ENCODE measurements at places on chromosomes 5 and 9.

- DNase-seq = no peak
Measured at GRCh38 chr5:150753463-150753862, 5.4 kb downstream of the DCTN4 start.

DNA sequence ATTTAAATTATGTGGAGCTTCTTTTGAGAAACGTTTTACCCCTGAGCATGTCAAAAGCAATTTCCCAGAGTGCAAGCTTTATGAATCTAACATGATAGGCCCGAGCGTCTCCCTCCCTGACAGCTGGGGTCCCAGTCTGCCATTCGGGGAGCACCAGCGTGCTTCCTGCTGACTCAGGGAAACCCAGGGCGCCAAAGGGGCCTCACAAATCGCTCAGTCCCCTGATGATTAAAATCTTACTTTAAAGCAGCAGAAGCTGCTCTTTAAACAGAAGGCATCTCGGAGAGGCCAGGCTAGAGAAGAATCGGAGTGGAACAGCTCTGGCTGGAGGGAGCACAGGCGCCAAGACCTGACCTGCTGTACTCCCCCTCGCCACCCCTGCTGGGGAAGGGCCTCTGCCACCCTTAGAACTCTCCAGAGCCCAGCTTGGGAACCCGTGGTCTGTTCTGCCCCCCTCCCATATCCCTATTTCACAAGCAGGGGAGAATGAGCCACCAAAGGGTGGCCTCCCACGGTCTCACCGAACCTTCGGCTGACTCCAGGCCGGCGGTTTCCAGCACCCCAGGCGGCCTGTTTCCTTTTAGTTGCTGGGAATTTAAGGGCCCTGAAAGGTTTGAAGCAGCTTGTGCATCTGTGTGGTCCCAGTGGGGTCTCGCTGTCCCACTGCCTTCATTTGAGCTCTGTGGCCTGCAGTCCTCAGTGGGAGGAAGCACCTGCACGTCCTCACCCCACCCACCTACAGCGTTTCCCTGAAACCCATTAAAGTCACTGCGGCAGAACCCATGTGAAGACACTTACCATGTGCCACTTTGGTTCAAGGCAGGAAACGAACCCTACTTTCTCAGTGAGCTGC, 147.6 kb downstream of the COL23A1 start:
- no peak for DNase-seq

DNA sequence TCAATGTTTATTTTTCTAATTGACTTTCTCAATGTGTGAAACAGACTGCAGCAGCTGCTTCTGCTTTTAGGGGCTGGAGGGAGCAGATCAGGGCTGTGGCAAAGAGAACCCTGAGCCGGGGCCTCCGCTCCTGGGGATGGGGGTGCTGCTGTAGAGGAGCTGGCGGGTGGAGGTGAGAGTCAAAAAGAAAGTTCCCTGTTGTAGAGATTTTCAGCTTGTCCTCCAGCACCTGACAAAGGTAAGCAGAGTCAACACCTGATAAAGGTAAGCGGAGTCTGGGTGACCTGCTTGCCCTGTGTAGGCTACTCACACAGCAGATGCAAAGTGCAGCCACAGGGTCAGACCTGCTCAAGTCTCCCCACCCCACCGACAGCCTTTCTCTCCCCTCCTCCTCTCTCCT, 252.4 kb upstream of the IRX1 start:
- no peak for DNase-seq

GRCh38 chr5:179275941-179276837, 69.1 kb downstream of the ADAMTS2 start:
- DNase-seq = no peak

- DNase-seq = no peak
Measured at GRCh38 chr5:39020458-39020857, 53.7 kb downstream of the RICTOR start.

GRCh38 chr5:169950333-169950732, 30.0 kb downstream of the INSYN2B start:
- no peak for DNase-seq

- no peak for DNase-seq
Measured at GRCh38 chr5:149424371-149425315, 45.6 kb upstream of the IL17B start.

GRCh38 chr5:77620405-77620804, 18.1 kb downstream of the OTP start:
- no peak for DNase-seq

GRCh38 chr9:118650417-118650816, 718.8 kb downstream of the BRINP1 start:
- DNase-seq = no peak

DNA sequence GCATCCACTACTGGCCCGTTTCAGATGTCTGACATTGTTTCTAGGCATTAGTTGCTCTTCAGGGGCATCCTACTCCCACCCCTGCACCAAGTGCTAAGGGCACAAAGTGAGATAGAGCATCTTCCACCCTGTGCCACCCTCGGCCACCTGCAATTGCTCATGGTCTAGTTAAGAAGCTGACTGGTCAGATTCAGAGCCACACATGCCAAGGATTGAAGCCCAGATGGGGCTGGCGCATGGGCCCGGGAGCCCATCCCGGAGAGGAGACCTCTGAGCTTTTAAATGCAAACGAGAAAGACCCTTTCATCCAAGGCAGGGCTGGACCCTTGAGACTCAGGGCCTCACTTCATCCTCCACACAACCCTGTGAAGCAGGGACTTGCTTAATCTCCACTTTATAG, 28.5 kb downstream of the HRH2 start:
- DNase-seq = no peak

DNA sequence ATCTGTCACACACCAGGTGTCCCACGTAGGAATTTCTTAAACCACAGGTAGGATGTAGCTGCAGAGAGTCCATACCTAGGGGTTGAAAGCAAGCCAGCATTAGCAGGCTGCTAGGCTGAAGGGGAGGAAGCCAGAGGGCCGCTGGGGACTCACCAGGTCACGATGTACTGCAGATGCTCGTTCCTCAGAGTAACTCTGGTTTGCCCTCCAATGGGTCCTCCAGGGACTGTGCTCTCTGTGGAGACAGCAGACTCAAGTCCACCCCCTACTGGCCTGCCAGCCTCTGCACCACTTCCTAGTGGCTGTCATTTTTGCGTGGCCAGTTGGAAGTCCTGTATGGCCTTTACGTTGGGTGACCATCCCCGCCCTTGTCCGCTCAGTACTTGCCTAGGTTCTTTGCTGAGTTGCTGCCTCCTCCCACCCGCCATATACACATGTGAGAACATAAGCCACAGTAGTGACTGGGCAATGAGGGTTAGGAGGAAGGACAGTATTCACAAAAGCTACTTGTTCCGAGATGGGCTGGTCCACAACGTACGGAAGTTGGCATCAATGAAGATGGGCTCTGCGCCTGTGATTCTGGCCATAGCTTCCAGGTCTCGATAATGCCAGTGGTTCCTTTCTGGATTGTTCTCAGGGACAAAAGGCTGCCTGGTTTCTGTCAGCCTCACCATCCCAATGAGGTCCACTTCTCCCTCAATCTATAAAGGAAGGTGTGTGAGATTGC, 4.1 kb downstream of the RPL7A start:
- no peak for DNase-seq

- DNase-seq = no peak
Measured at GRCh38 chr5:150490296-150490669, 17.6 kb upstream of the NDST1 start.

GRCh38 chr9:68577774-68578591, 37.3 kb upstream of the TMEM252 start:
- DNase-seq = no peak

DNA sequence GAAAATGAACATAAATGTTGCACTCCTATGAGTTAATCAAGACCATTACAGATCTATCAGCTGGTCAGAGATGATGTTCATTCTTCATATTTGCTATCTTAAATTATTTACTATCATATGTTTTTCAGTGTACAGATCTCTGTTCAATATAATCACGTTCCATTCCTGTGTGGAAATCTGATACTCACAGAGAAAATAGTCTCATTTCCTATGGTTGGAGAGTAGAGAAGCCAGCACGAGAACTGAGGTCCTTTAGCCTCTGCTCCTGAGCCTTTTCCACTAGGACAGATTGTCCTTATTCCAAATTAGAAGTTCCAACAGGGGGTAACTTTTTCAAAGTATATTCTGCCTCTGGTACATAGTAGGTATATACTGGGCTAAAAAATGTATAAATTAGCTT, 29.2 kb downstream of the UGCG start:
- DNase-seq = no peak

DNA sequence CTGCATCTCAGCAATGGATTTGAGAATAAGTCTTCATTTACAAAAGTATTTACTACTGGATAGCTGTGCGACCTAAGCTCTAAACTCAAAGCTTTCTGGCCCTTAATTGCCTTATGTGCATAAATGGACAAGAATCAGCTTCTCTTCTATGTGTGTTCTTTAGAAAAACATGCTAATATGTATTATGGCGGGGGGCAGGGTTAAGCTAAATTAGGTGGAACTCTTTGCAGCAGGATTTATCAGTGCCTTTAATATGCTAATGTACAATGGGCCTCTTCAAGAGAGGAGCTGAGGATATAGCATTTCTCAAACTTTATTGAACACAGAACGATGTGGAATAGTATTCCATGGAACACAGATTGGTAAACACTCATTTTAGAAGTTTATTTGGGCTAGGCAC, 10.0 kb upstream of the NIPAL4 start:
- no peak for DNase-seq

GRCh38 chr9:125585503-125586171, 121.4 kb downstream of the MAPKAP1 start:
- no peak for DNase-seq

DNA sequence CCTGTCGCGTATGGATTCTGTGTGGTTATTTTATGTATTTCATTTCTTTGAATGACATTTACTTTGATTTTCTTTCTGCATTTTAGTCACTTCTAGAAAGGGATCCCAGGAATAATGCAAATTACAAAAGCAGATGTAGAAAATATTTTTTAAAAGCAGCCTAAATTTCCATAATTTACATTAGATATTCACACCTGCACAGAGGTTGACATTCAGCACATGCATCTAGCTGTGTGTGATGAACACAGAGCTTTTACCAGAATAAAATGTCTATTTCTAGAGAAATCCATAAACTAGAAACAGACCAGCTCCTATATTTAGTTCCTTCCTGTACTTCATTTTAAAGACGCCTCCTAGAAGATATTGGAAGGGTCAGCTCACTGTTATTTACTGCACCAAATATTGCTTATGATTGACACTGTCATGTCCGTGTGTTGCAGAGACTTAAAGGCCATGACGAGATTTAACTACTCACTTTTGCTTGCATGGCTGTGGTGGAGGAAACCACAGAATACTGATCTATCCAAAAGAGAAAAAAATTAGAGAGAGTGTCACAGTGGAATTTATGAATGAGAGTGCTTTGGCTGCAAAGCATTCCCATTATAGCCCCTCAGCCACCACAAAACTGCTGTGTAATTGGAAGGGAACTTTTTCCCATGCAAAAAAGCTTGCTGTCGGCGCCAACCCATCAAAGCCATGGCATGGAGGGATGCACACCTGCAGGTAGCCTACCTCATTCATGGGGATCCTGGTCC, 58.1 kb downstream of the EBF1 start:
- no peak for DNase-seq

GRCh38 chr5:96329886-96330529, 103.0 kb downstream of the PCSK1 start:
- DNase-seq = no peak

DNA sequence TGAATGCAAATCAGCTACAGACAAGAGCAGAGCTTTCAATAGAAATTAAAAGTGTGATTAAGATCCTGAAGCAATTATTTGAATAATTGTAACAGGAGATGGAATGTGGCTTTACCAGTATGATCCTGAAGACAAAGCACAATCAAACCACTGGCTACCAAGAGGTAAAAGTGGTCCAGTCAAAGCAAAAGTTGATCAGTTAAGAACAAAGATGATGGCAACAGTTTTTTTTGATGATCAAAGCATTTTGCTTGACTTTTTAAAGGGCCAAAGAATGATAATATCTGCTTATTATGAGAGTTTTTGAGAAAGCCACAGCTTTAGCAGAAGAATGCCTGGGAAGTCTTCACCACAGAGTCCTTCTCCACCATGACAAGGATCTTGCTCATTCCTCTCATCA, 409.2 kb downstream of the CSNK1G3 start:
- DNase-seq = no peak

GRCh38 chr5:160395111-160395510, 4.7 kb downstream of the FAM200C start:
- no peak for DNase-seq

DNA sequence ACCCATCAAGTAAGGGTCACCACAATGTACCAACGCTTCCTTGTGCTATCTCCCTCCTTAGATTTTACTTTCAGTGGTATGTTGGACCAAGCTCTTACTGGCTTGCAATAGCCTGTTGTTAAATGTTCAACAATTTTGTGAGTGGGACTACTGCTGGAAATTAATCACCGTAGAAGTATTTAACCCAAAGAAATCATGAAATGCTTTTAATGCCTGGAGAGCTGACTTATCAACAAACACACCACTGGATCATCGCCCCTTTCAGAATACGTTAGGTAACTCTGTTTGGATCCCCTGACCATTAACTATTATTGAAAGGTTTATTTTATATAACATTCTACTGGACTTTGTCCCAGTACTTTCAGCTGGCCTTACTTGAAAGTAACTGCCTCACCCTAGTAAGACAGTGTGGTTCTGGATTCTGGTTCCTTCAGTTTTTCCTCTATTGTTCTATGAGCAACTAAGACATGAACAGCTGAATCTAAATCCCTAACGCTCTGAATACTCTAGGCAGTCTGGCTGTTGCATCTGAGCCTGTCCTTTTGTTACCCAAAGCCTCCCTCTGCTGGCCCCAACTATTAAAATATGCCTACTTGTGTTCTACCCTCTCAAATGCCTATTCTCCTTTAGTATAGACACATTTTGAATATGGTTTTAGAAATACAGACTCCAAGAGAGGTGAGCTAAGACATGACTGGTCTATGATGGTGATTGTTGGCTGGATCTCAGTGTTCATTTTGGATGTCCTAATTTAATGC, 1203.4 kb upstream of the DMAC1 start:
- DNase-seq = no peak

DNA sequence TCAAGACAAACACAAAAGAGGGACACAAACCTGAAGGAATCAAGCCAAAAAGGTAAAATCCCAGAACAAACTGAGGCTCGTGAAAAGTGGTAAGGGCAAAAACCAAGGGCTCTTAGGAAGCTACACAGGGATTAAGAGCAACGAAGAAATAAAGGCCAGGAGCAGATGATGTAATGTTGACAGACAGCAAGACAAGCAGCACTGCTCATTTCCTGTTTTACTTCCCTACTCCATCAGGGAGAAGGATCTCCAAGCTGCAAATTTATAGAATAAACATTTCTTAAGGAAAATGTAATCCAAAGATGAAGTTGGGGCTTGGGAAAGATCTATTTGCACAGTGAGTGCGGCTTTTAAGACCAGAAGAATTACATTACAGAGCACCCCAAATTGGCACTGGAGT, 182.3 kb upstream of the MAP1B start:
- no peak for DNase-seq

- DNase-seq = no peak
Measured at GRCh38 chr9:129597355-129598088, 23.4 kb downstream of the C9orf50 start.

All from T-helper 1 cell (primary cell).